Nucleus accumbens (tissue), 56 donors: ENCODE measurements at places on chromosomes 16 and 17.

DNA sequence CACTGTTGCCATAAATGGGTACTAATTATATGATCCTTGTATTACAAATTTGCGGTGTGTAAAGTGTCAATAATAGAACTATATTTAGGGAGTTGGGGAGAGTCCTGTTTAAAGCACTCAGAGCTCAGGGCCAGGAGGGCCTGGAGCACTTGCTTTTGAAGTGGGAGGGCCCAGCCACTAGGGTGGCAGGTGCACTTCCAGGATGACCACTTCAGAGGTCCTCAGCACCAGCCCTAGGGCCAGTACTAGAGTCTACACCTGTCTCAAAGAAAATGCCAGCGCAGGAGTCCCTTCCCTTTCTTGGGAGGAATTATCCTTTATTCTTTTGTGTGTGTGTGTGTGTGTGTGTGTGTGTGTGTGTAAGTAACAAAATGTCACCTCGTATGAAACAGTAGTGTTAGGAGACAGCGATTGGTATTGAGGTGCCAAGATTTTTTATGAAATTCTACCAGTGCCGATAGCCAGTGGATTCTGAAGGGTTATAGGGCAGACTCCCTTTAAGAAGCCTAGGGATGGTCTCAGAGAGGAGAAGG is 31.9 kb downstream of the MYO18A start:
- no peak for DNase-seq

DNA sequence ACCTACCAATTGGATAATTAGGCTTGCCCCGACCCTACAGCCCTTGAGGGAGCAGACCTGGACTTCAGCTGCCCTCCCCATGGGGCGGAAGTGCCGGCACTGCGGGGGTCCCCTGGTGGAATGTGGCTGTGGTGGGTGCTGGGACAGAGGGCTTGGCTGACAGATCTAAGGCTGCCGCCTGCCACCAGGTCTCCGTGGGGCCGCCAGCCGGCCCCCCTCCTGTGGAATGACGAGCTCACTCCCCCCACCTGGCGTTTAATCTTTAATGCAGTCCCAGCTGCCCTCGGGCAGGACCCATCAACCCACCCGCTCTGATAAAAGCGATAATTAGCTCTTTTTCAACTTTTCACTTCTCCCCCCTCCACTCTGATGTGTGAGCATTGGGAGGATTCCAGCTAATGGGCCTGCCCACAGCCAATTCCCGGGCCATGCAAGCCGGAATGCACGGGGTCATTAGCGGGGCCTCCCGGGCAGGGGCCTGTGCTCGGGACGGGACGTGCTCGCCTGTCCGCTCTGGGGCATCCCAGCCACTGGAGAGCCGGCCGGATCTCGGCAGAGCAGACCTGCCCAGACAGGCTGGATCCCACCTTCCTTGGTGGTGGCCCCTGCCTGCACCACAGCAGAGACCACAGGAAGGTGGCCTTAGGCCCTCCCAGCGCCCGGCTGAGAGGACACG is 28.3 kb upstream of the GOSR2 start:
- no peak for DNase-seq

- no peak for DNase-seq
These were observed 44.9 kb upstream of the CACNG5 start for GRCh38 chr17:66789961-66790437.

DNA sequence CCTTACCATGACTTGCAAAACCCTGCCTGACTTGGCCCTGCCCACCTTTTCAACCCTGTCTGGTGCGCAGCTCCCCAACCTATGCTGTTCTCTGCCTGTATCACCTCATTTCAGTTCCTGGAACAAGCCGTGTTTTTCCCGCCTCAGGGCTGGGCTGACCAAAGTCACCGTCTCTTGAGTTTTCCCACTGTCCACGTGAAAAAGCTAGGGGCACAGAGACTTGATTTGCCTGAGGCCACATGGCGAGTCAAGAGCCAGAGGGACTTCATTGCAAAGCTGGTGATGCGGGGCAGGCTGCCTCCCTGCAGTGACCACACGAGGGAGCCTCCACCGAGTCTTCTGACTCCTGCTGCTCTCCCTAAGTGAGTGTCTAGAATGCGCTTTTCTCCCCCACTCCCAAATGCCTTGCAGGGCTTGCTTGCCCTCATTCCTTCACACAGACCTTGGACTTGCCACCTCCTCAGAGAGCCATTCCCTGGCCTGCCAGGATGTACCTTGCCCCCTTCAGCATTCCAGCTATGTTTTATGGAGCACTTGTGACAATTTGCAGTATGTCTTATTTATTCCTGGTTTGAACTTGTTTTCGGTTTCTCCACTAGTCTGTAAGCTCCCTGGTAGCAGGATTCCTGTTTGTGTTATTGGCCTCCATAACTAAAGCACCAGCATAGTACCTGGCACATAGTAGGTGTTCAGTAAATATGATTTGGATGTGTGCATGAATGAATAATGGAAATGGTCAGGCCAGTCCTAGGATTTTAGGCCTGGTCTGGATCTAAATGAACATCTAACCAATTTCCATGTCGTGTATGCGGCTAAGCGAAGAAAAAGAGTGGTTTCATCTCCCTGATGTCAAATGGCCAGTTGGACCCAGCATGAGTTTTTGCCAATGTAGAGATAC is 252.3 kb downstream of the SNX29 start:
- DNase-seq: peak; percentile 40

GRCh38 chr16:29644973-29645693 is 17.9 kb upstream of the SPN start:
- no peak for DNase-seq

- DNase-seq: no peak
These were observed 266.4 kb downstream of the MAF start for GRCh38 chr16:79334127-79334526.

DNA sequence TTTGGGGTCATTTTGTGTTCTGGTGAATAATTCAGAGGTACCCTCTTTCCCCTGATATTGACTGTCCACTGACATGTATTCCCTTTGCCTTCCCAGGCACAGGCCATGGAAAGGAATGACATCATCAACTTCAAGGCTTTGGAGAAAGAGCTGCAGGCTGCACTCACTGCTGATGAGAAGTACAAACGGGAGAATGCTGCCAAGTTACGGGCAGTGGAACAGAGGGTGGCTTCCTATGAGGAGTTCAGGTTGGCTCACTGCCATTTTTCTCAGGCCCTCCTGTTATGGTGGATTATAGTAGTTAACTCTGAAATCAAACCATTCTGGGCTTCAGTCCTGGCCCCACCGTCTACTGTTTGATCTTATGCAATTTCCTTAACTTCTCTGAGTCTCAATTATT is 1.6 kb upstream of the EFTUD2 start:
- DNase-seq: no peak

DNA sequence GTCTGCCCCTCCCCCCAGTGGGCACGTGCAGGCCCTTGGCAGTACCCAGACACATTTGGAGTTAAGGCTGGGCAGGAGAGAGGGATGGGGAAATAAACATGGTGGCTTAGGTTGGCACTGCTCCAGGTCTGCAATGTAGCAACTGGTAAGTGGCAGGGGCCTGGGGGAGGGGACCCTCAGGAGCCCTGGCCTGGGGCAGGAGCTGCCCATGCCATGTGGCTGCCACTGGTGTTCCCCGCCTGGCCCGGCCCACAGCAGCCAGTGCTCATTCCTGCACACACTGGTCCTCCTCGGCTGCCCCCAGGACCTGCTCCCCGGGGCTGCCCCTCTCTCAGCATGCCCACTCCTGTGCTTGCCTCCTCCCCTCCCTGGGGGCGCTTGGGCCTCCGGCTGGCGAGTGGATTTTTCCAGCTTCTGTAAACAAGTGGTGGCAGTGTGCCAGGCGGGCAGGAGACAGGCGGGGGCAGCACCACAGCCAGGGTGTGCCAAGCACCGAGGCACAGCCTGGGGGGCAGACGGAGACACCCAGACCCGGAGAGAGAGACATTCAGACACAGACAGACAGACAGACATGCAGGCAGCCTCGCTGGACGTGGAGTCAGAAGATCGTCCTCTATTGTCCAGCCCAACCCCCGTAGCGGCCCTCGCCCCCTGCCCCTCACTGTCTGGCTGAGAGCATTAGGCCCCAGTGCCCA is 9.4 kb downstream of the THRA start:
- DNase-seq: peak; percentile 87

- no peak for DNase-seq
These were observed 8.0 kb upstream of the MYL4 start for GRCh38 chr17:47201166-47201565.

- no peak for DNase-seq
These were observed 90.8 kb downstream of the ABCC12 start for GRCh38 chr16:48064971-48065370.

GRCh38 chr17:9527788-9528187 is 47.8 kb downstream of the STX8 start:
- no peak for DNase-seq

DNA sequence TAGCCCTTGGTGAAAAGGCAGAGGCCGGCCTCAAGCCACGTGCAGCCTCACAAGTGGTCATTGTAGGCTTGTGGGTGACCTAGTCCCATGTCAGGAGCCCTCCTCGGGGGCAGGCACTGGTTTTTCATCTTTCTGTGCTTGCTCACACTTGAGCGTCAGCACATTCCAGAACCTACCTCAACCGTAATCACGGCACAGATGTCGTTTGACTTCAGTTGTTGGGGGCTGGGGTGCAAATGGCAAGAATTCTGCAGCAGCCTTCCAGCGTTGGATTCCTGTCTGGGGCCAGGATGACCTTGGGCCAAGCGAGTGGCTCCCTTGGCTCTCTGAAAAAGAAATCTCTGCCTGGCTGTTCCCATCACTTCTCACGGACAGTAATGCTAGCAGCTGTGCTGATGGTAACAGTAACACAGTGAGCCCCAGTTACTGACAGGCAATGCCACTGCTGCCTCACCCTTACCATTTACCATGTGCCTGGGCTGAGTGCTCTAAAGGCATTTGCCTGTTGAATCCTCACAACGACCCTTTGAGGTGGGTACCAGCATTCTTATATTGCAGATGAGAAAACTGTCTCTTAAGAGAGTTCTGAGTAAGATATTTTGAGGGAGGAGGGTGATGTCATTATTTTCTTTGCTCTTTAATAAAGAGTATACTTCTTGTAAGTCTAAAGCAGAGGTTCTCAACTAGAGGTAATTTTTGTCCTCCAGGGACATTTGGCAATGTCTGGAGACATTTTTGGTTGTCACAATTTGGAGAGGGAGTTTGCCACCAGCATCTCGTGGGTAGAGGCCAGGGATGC is 46.5 kb downstream of the KSR1 start:
- DNase-seq: peak; percentile 36

DNA sequence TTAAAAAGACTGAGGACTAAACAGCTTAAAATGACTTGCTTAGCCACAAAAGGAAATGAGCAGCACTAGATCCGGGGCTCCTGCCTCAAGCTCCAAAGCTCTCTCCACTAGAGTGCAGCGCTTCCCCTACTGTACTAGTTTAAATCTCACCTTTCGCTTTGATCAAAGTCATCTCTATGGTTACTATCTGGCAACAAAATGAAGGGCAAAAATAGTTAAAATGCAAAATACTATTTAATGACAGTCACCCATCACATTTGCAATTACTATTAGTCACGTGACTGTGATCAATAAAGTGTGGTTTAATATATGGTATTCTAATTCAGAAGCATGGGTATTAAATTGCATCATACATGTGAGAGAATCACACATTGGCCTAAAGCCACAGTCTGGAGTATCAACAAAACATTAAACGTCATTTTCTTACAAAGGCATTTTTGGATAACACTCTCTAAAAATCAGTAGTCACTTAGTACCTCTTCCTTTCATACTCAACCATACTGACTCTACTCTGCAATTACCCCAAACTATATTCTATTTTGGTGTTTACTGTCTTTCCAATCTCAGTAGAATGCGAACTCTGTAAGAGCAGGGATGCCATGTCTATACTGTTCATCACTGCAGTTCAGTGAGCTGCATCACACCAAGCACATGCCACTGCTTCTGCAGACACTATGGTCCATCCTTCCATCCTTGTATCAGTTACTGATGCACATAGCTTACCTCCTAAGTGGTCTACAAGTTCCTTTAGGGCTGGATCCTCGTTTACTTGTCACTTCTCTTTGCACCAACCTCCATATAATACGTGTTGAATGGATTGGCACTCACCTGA is 6.2 kb downstream of the PSMD12 start:
- DNase-seq: no peak

DNA sequence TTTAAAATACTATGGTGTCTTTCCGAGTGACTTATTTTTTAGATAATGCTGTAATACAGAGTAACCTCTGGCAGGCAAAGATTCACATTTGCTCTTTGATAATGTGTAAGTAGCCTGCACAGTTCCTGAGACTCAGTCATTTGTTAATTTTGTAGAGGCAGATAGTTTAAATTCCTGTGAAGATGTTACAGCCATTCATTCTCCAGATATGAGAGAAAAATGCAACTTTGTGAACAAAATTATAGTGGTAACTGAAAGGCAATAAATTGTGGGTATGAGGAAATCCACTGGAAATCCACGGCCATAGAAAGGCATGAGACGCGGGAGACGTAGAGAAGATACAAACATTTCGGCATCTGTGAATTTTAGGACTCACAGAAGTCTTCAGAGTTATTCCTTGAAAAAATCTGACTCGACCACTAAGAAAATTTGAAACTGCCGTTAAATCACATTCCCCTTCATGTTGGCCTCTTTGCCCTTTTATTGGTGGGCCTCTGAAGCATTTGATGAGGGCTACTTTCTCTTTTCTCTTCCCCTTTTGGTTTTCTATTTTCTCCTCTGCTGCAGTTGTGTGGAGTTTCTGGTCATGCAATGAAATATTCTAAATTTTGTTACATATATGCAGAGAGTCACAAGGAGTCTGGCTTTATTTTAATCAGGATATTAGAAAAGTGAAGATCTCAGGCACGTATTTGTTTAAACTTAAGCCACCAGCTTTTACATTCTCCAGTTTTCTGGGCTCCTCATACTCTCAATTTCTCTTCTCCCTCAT is 18.8 kb downstream of the HS3ST3A1 start:
- no peak for DNase-seq

DNA sequence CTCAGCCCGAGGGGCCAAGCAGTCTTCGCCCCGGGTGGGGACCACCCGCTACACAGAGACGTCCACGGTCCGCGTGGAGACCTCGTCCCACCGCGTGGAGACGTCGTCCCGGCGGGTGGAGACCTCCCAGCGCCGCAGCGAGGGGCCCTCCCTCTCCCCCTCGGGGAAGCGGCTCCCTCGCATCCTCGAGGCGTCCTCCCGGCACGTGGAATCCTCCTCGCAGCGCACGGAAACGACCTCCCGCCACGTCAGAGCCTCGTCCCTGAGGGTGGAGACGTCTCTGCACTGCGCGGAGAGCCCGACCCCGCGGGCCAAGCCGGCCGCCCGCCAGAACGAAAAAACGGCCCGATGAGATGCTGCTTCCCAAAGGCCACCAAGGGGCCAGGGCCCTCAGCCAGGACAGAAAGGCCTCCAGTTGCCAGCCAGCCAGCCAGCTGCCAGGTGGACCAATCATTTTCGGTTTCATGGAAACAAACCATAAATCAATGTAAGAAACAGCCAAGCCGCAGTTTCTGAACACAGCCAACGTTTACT is 424 bp downstream of the C17orf100 start:
- DNase-seq: no peak
